ENCODE measurements at places on chromosomes 16 and 17.

GRCh38 chr16:77306075-77306474, 106.9 kb downstream of the SYCE1L start:
- DNase-seq: no peak

- DNase-seq: no peak
Observed at GRCh38 chr16:84883301-84883700, 63.5 kb downstream of the CRISPLD2 start.

DNA sequence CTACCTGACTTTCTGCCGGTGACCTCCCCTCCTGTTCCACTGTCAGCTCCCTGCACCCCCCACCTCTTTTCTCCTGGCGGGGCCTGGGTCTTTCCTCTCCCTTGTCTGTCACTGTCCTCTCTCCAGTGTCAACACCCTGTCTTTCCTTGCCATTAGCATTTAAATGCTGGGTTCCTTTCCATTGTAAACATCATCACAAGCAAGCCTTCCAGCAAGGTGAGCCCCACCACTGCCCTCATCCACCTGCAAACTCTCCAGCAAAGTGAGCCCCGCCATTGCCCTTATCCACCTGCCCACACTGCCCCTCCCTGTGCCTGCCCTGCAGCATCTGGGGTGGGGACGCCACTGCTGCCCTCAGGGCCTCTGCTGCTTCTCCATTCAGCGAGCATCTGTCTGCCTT, 195.0 kb downstream of the ENGASE start:
- DNase-seq: no peak

DNA sequence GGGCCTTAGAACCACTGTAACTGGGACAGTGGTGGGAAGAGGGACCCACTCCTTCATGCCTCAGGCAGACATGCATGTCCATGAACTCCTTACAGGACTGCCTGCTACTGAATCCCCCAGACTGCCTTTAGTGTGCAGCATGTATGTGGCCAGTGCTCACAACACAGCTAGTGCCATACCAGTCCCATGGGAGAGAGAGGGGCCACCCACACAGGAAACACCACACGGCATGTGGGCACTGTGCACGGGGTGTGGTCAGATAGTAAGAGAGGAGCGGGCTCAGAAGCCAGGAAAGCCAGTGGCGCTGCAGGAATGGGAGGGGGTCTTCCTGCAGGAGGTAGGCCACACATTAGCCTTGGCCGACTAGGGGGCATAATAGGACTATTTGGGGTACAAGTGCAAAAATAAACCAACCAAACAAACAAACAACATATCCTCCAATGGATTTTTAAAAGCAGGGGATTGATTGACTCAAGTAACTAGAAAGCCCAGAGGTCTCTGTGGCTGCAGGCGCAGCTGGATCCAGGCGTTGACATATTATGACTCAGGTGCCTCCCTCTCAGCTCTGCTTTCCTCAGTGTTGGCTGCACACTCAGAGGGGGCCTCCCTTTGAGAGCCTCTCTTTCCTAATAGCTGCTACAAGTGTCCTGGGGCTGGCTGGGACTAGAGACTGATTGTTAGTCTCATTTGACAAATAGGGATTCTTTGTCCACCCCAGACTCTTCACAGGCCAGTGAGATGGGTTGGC, 104.4 kb downstream of the AMFR start:
- no peak for DNase-seq

All from stimulated activated naive CD8-positive, alpha-beta T cell treated with anti-CD3 and anti-CD28 coated beads, Interleukin-15, Interleukin-2, amounts not matched to agents 100 U/mL and 50 U/mL, for 24 hours (primary cell).